ENCODE measurements at places on chromosomes 2 and 18. TPM values are rescaled to one million over a fixed set of nuclear protein-coding genes. Genes with fewer than 3 reads are reported as not detected.

- peak; percentile 96 for DNase-seq
Measured at GRCh38 chr2:168455645-168456520, at the start of gene CERS6. Gene CERS6 (plus strand): TSS chr2:168456272. CDS start chr2:168456449, 177 bp downstream.

DNA sequence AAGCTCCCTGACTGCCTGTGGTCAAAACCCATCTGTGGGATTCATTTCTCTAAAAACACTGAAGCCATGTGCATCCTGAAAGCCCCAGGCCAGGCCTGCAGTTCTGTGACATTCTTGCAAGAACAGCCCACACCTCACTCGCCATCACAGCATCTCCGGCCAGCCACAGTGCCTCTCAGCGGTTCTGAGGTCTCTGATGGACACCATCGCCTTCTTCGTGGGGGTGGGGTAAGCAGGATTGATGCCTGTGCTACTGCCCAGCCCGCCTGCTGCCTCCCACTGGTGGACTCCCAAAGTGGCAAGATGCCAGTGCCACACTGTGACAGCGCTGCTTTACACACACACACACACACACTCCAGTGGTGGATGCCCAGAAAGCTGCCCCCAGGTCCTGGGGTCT is 5.2 kb upstream of the PRLH start:
- DNase-seq = no peak

DNA sequence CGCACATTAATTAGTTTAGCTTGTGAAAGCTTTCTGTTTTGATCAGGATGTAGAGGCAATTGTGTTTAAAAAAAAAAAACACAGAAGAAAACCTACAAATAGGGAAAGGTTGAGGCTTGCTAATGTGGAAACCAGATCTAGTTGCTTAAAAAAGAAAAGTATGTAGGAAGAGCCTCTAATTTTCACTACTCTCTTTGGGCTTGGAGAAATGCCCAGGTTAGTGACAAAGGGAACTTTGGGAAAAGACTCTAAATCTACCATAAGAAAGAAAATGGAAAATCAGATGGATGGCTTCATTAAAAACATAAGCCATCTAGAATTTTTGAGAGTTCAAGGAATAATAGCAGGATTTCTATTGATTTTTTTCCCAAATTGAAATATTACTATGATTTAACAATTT is 47.3 kb upstream of the SLC38A11 start:
- DNase-seq = no peak

DNA sequence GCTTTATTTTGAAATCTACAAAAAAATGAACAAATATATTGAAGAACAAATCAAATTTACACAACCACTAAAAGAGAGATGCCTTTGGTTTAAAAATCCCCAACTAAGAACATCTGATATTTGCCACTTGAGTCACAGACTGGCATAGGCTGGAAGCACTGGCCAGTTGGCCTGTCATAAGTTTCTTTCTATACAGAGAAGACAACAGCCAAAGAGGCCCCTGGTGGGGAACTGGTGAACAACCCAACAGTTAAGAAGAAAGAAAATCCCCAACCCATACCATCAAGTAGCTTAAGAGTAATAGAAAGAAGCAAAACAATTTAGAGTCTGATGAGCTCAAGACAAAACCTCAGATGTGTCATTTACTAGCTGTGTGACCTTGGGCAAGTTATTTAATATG is 45.5 kb downstream of the OSR1 start:
- no peak for DNase-seq

DNA sequence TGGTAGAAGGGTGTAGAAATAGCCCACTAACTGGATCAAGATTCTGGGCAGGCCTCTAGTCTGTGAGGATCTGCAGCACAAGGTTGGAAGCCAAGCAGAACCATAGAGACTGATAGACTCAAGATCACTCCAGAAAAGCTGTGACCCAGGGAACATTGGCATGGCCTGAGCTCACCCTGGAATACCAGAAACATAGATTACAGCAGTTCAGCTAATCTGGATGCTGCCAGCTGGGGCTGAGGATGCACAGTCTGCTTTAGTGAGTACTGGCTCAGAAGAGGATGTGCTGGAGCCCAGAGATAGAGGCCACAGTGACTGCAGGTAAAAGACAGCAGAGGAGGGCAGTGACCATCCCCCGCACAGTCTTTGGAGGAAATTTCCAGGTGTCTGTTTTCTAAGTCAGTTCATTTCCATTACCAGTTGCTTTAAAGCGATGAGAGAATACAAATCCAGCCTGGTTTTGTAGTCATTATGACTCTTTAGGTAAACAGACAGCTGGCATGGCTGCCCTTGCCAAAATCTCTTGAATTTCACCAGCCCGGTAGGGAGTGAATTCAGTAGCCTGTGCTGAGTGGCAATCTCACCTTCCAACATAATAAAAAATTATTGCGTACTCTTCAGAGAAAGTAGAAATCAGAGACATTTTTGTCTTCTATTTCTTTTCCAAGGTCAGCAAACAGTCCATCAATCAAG is 119.2 kb downstream of the ANTXR1 start:
- no peak for DNase-seq

- DNase-seq = no peak
Measured at GRCh38 chr2:238997137-238997390, 149.2 kb downstream of the TWIST2 start.

DNA sequence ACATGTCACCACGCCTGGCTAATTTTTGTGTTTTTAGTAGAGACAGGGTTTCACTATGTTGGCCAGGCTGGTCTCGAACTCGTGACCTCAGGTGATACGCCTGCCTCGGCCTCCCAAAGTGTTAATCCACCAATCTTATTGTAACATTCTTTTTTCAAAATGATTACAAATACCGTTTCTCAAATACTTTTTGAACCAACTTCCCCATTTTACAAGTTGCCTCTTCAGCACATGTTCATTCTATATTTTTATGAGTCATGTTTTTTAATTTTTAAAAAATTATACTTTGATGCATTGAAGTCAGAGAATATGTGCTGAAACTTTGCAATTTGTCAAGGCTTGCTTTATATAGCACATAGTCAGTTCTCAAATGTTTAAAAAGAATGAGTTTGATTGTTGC is 58.2 kb downstream of the QPCT start:
- no peak for DNase-seq

DNA sequence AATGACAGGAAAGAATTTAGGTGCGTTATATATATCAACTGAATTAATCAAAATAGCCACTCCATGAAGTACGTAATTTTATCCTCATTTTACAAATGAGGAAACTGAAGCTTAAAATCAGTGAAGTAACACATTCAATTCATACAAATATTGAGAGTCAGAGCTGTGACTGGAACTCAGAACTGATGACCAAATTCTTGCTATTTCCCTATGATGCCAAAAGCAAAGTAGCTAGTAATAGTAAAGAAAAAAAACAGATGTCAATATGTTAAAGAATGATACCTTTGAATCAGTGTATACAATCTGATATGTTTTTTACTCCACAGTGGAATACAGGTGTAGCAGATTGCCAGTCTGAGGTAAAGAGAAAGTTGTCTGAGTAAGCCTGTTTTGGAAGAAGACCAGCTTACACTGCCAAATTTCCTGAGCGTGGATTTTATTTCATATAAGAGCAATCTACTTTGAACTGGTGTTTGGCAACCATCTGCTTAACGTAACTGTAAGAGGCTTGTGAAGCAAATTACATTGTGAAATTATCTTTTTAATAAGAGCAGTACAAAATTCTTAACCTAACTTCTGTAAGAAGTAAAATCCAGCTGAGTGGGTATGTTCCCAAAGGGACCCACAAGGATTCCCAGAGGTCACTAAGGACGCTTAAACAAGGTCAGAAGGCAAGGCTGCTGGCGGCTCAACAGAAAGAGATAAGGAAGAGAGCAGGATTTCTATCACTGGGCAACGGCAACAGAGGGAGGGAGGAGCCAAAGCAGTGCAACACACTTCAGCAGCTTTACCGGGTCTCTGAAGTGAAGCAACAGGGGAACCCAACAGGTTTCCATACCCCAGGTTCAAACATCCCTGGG is 85.6 kb downstream of the IKZF2 start:
- no peak for DNase-seq

GRCh38 chr2:109378682-109379081 is 235.1 kb downstream of the SEPTIN10 start:
- DNase-seq = no peak

DNA sequence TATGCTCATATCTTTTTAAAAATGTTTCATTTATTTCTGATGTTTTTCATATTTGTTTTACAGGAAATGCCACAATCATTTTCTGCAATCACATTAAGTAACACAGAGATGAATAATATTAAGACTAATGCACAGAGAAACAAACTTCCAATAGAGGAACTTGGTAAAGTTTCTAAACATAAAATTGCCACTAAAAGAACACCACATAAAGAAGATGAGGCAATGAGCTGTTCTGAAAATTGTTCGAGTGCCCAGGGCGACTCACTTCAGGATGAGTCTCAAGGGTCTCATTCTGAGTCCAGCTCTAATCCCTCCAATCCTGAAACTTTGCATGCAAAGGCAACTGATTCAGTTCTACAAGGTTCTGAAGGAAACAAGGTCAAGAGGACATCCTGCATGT is 70.4 kb downstream of the APLF start:
- DNase-seq = no peak

GRCh38 chr2:99881901-99882591 is 260.3 kb downstream of the AFF3 start:
- DNase-seq = no peak

GRCh38 chr2:139628931-139629330 is 848.7 kb upstream of the NXPH2 start:
- no peak for DNase-seq

GRCh38 chr2:190572246-190572645 is 37.7 kb upstream of the NEMP2 start:
- DNase-seq = no peak

DNA sequence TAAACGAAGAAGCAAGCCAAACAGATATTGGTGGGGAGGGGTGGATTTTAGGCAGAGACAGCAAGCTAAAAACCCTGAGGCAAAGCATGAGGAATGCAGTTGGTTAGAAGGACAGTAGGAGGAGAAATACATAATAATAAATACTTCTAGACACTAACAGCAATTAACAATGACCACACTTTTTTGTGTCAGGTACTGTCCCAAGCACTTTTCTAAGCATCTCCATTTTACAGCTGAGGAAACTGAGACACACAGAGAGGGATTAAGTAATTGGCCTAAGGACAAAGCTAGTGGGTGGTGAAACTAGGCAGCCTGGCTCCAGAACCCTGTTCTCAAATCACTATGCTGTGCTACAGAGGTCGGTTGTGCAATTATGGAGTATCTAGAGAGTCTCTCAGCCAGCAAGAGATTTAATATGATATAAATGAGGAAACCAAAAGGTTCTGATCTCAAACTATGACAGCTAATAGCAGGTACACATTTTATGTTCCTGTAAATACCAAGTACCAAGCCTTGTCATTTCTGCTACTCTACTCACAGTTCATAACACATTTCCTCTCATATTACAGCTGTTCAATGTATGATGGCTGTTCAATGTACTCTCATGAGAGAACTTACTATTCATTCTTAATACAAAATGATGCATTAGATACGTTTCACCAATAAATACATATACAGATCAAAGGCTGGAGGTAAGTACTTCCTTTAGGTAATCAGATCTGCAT is 5.3 kb downstream of the MAP4K3 start:
- DNase-seq = no peak

- DNase-seq = no peak
Measured at GRCh38 chr18:60372596-60372995, at the start of gene MC4R. Gene MC4R (minus strand): TSS chr18:60372775. CDS start chr18:60372349, 426 bp downstream.

DNA sequence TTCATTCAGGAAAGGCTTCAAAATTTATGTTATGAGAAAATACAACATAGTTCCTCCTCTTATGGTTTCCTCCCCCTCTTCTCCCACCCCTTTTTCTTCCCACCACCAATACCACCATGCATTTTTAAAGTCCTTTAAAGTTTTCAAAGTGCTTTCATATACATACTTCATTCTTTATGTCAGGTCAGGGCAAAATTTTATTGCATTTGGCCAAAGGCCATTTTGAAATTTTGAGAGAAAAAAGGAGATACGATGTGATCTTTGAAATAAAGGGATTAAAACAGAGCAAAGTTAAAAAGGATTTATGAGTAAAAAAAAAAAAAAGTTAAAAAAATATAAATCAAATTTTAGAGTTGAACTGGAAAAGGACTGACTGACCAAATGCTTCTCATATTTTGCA is 792.5 kb upstream of the FANCL start:
- no peak for DNase-seq

- no peak for DNase-seq
Measured at GRCh38 chr2:235549735-235550377, 56.0 kb downstream of the AGAP1 start.

DNA sequence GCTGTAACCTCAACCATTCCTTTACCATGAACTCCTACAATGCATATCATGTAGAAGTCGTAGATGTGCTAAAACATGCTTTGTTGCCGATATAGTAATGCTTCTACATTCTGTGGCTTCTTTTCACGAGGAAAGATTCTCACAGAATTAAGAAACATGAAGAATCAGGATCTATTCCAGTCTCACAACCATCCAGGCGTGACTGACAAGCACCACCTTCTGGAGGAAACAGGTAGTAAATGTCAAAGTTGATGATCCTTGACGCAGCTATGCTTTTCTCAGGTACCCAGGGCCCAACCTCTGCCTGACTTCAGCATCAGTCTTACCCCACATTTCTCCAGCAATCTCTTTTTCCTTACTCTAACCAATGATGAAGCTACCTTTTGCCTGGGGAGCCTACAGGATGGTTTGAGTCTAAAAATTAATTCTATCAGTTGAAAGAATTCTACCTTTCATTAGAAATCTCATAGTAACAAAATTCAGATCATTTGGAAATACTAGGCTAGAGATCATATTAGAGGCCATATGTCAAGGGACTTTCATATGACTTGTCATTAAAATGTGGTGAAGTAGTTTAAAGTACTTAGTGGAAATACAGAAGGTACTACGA is 123.3 kb upstream of the RND3 start:
- DNase-seq = no peak

GRCh38 chr18:13258921-13259320 is 40.4 kb downstream of the LDLRAD4 start:
- no peak for DNase-seq

GRCh38 chr2:162071001-162071400 is 3.0 kb downstream of the DPP4 start:
- DNase-seq = no peak

- no peak for DNase-seq
Measured at GRCh38 chr2:64379186-64379585, 74.8 kb upstream of the LGALSL start.

IL36B gene
- total RNA-seq = not detected

SERPINB5 gene
- total RNA-seq = 25.7 TPM

TTC27 gene
- total RNA-seq = 29.4 TPM

GKN2 gene
- total RNA-seq = not detected

OTOS gene
- not detected for total RNA-seq

Data from ureter (tissue), 1 donor.